ENCODE measurements at places on chromosomes 1 and 21. TPM values are rescaled to one million over a fixed set of nuclear protein-coding genes. Genes with fewer than 3 reads are reported as not detected.
A peak's percentile ranks its signal among the peaks of the same experiment; 100 is the strongest.

DNA sequence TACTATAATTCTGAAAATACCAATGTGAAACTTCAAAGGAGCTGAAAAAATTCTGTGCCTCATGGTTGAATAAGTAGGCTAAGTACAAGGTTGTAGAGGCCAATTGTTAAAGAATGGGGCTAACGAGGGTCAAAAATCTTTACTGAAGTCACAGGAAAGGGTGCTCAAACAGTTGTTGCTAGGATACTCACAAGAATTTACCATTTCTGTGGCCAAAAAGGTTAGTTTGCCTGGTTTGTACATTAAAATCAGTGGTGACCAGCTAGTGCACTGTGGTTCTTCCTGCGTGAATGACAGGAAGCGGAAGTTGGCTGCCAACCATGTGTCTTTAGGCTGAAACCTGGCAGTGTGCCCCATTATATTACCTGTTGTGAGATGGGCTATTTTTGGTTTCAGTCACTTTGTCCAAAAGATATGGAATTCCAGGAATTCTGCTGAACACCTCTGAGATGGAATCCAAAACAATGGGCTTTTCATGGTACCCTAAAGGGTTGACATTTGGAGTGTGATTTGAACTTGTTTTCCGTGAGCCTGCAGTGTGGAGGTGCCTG is 13.5 kb downstream of the MAP3K21 start:
- DNase-seq, result no peak

DNA sequence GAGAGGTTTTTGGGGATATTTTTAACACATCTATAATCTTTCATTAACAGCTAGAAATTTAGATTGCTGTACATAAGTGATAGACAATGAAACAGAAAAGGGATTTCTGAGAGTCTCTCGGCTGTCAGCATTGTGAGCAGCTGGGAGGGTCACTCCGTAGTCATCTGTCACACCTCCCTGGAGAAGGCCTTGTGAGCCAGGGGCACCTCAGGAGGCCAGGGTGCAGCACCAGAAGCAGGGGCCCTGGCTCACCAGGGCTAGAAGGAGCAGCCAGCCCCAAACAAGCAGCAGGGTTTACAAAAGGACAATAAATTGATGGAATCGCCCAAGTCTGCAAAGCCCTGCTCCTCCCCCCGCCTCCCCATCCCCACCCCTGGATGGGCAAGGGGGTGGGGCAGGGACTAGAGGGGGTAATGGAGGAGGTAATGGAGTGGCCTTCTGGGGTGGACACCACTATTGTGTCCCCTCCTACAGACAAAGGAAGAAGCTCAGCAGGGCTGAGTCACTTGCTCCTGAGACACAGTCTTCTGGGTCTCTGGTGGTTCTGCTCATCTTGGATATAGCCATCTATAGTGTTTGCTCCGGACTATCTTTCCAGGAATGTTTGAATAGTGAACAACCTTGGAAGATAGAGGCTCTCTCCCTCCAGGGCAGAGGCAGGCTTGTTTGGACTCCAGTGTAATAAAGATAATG is 263.4 kb downstream of the NPHP4 start:
- DNase-seq, result no peak

The LEPROT gene
- total RNA-seq, result 45.1 TPM

DNA sequence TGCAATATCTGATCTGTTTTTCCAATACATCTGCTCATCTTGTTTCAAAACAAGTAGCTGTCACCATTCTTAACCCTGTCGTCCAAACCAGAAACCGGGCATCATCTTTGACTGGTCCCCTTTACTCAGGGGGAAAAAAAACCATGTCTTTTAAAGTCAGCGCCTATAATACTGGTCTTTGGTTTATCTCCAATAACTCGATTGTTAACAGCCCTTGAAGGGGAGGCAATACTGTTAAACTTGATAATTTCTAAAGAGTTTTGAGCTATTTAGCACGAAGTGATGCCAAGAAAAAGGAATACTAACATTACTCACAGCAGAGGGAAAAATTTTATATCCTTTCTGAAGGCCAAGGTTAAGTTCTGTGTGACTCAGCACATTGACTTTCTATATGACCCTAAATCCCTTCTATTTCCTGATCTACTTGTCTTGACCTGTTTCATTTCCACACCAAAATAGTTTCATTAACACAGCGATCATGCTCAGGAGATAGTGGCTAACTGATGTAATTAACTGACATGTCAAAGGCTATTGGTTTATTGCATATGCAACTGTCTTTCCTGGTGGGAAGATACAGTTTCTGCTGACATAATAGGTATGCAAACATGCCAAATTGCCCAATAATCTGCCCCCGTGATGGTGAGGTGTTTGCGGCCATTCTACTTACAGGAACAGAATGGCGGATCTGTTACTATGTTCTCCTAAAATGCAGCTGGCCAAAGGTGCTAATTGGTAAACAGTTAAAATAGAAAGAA is 59.1 kb downstream of the NFIA start:
- peak; percentile 59 for DNase-seq

GRCh38 chr1:78255846-78256245 is 210.1 kb downstream of the GIPC2 start:
- no peak for DNase-seq

DNA sequence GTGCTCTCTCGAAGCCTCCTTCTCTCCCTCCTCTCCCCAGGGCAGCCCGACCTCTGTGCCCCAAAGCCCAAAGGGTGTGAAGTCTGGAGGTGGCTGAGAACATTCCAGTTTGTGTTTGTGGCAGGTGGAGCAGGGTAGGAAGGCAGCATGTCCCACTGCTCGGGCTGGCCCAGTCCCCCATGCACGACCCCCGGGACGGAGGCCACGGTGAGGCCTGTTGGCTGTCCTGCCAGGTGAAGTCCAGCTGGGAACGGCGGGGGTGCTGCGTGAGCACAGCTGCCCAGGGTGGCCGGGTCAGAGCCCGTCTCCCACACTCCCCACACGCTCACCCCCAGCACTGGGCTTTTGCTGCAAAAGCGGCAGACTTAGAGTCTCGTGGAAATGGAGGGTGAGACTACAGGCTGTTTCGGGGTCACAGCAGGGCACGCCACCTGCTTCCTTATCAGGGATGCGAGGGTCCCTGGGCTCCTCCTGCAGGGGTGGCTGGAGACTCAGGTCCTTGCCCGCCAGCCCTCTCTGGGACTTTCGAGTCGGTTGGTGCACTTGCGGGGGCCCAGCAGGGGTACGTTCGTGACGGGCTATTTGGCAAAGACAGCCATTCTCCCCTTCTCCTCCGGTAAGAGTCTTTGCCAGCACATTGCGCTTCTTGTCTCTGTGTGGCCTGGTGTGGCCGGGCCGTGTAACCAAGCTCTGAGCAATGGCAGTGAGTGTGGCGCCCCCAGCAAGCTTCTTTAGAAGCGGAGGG is 40.3 kb downstream of the MORN1 start:
- DNase-seq, result no peak

- DNase-seq, result no peak
These were observed 22.5 kb upstream of the NPL start for GRCh38 chr1:182766881-182767645.

DNA sequence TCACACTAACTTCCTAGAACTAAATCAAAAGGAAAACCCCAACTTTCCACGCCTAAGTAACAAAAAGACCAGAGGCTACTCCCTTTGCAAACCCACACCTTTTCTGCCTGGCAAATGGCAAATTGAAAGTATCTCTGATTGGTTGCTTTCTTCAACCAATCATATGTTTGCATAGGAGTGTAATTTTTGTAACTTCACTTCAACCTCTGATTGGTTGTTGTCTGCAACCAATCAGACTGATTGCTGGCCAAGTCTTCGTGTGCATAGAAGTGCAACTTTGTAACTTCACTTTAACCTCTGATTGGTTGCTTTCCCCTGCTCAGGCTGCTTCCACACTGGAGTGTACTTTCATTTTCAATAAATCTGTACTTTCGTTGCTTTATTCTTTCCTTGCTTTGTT is 36.9 kb upstream of the PADI2 start:
- no peak for DNase-seq

- DNase-seq, result peak; percentile 76
These were observed 26.2 kb upstream of the SCMH1 start for GRCh38 chr1:41268154-41268770.

GRCh38 chr1:41545996-41546832 is 61.7 kb upstream of the EDN2 start:
- DNase-seq, result no peak

The MYOG gene
- not detected for total RNA-seq

DNA sequence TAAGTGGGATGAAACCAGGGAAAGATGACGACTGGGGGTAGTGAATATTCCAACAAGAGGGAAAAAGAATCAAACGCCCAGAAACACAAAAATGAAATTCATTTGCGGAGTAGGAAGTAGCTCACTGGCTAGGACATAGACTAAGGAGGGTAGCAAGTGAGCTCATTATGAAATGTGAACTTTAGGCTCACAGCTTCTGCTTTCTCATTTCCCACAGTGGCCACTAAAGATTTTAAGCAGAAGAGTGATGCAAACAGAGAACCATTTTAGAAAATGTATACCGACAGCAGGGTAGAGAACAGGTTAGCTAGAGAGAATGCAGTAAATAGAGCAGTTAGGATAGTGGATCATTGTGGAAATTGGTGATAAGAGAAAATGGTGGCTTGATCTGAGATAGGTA is 3.5 kb downstream of the CD48 start:
- DNase-seq, result no peak

DNA sequence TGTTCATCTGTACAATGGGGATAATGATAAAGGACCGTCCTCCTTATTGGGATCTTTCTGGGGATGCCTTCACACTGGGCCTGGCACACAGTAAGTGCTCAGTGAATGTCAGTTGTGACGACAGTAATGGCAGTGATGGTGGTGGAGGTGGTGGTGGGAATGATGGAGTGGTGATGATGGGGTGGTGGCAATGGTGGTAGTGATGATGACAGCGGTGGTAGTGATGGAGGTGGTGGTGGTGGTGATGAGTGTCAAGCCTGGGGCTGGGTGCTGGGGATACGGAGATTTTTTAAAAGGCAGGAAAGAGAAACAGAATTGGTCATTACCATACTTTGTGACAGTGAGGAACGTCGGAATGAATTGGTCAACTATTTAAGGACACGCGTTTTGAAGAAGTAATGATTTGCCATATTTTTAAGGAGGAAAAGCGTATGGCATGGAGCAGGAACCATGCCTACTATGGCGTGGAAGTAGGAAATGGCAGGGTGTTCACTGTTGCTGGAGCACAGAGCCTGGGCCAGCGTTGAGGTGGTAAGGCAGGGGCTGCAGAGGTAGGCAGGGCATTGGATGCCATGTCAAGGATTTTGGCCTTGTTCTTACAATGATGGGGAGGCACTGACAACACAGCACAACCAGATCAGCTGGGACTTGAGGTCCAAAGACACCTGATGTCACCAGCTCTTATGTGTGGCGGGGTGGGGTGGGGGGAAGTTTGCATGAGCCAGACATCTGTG is 128.7 kb downstream of the ACTL8 start:
- no peak for DNase-seq

DNA sequence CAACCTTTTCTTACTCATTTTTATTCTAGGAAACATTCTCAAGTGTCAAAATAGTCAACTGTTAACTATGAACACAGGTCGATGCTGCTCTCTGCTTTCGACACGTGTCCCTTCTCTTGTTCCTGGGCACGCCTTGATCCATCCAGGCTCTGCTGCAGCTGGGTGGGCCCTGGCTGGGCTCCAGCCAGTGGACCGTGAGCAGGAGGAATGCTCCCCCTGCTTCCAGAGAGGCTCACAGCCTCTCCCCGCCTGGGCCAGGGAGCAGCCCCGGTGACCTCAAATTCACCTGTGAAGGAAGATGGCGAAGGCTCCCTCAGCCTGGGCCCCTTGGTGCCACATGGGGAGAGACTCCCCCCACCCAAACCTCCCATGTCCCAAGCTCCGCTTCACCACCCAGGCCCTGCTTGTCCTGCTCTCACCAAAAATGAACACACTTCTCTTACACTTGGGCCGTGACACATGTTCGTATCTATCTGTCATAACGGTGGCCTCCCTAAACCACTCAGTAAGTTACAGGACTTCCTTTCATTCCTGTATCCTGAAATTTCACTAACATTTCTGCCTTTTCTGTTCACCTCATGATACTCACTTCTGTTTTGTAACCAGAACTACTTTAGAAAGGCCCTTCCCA is 24.6 kb upstream of the ADARB1 start:
- DNase-seq, result no peak

The FMO2 gene
- 1.3 TPM for total RNA-seq

Data from colonic mucosa (tissue), 4 donors.